ENCODE measurements at places on chromosomes 6 and 20. TPM values are rescaled to one million over a fixed set of nuclear protein-coding genes. Genes with fewer than 3 reads are reported as not detected.

COL9A1 gene
- 1.1 TPM for total RNA-seq

TREML1 gene
- total RNA-seq = not detected

- no peak overlapping the region for H3K27ac ChIP-seq
- H3K4me1 ChIP-seq = no peaks in the 10 kb centered on the region
- no peaks in the 10 kb centered on the region for H3K27me3 ChIP-seq
- H3K4me3 ChIP-seq = no peak overlapping the region
- H3K36me3 ChIP-seq = no peaks in the 10 kb centered on the region
Measured at GRCh38 chr20:1700990-1701389, 43.4 kb upstream of the SIRPG start.

GRCh38 chr20:57661746-57662455, 41.7 kb upstream of the ZBP1 start:
- no peak overlapping the region for H3K27ac ChIP-seq
- no peaks in the 10 kb centered on the region for H3K27me3 ChIP-seq
- no peaks in the 10 kb centered on the region for H3K36me3 ChIP-seq
- no peak overlapping the region for H3K4me3 ChIP-seq
- H3K4me1 ChIP-seq = no peaks in the 10 kb centered on the region
- DNase-seq = no peak

DNA sequence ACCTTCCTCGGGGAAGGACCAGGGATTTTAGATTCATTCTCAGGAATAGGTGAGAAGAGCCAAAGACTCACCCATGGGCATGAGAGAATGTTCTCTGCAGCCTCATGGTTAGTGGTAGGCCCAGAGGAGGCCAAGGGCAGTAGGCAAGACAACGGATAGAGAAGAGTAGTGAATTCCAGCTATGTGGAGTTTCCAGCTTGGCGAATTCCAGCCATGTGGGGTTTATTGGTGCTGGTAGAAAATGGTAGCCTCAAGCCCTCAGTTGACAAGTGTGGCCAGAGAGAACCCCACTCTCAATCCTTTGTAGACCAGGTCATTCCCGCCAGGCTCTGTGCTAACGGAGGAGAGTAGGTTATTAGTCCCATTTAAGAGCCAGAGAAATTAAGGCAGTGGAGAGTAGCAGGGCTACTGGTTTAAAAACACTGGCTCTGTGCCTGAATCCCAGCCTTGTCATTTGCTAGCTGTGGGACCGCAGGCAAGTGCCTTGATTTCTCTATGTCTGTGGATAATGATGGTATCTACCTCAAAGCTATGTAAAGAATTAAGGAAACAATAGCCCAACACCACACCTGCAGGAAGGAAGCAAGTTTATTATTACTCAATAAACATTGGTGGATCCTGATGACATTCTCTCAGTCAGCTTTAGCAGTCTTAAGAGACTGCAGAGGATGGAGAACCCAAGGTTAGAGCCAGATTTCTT, 2.0 kb upstream of the SLC9A8 start:
- H3K4me3 ChIP-seq = no peak overlapping the region
- no peak for DNase-seq
- H3K4me1 ChIP-seq = peaks cover 18% of the 10 kb centered on the region
- no peak overlapping the region for H3K27ac ChIP-seq

- H3K36me3 ChIP-seq = no peaks in the 10 kb centered on the region
- H3K27ac ChIP-seq = no peak overlapping the region
- no peak for DNase-seq
- no peaks in the 10 kb centered on the region for H3K4me1 ChIP-seq
- H3K27me3 ChIP-seq = no peaks in the 10 kb centered on the region
- no peak overlapping the region for H3K4me3 ChIP-seq
Measured at GRCh38 chr20:46835418-46835817, 59.2 kb upstream of the EYA2 start.

- H3K4me1 ChIP-seq = peaks cover 26% of the 10 kb centered on the region
- peak within 1 kb of the TSS; percentile 84 for H3K4me3 ChIP-seq
- DNase-seq = peak; percentile 85
- H3K27ac ChIP-seq = peak within 1 kb of the TSS; percentile 81
Measured at GRCh38 chr20:46709459-46710152, at the start of gene SLC2A10. Gene SLC2A10, plus strand, starts transcription at chr20:46709649. Its CDS starts 88 bp downstream, at chr20:46709737.
